ENCODE measurements at places on chromosomes 4 and X. TPM values are rescaled to one million over a fixed set of nuclear protein-coding genes. Genes with fewer than 3 reads are reported as not detected.

Gene BEX5
- 10.4 TPM for polyA plus RNA-seq

Gene TMPRSS11D
- polyA plus RNA-seq, result not detected

Gene NAP1L2
- polyA plus RNA-seq, result 3.8 TPM

Gene FAM47A
- not detected for polyA plus RNA-seq

Gene S100G
- not detected for polyA plus RNA-seq

Gene MAGT1
- 93.1 TPM for polyA plus RNA-seq

Gene TMEM35A
- polyA plus RNA-seq, result 9.3 TPM

Gene MTNR1A
- polyA plus RNA-seq, result 1.7 TPM

Gene PUDP
- polyA plus RNA-seq, result 27.1 TPM

Gene PI4K2B
- polyA plus RNA-seq, result 17.0 TPM

Gene LRBA
- 64.0 TPM for polyA plus RNA-seq

Gene RTL3
- polyA plus RNA-seq, result not detected

Gene APLN
- polyA plus RNA-seq, result 5.3 TPM

Gene MAGEA2
- polyA plus RNA-seq, result not detected

Gene PPP2R2C
- 0.17 TPM for polyA plus RNA-seq

Gene SNX12
- polyA plus RNA-seq, result 54.7 TPM

Gene HERC5
- 4.8 TPM for polyA plus RNA-seq

Gene TMPRSS11E
- not detected for polyA plus RNA-seq

Gene ZCCHC13
- not detected for polyA plus RNA-seq

Gene PWWP3B
- 2.3 TPM for polyA plus RNA-seq
